ENCODE measurements at places on chromosomes 5 and 9. TPM values are rescaled to one million over a fixed set of nuclear protein-coding genes. Genes with fewer than 3 reads are reported as not detected.

The SHISAL2B gene
- total RNA-seq = not detected

The NR5A1 gene
- total RNA-seq = 0.37 TPM

The KCNMB1 gene
- total RNA-seq = 20.9 TPM

The TRPM3 gene
- total RNA-seq = 9.2 TPM

The TMEFF1 gene
- total RNA-seq = 0.63 TPM

The PPP3R2 gene
- total RNA-seq = not detected

The NDUFS4 gene
- 60.7 TPM for total RNA-seq

The IL13 gene
- total RNA-seq = not detected

The ALDH7A1 gene
- 42.6 TPM for total RNA-seq

The UTP15 gene
- total RNA-seq = 9.6 TPM

The C9orf153 gene
- total RNA-seq = 0.23 TPM

Measured in mucosa of gallbladder (tissue), 1 donor.